Heart left ventricle (tissue), 16 donors: ENCODE measurements at places on chromosomes 2 and 18. TPM values are rescaled to one million over a fixed set of nuclear protein-coding genes. Genes with fewer than 3 reads are reported as not detected.

The SLC66A2 gene
- total RNA-seq = 30.6 TPM

- DNase-seq = no peak
These were observed 101.0 kb downstream of the GPD2 start for GRCh38 chr2:156537141-156537540.

- no peak for DNase-seq
These were observed 248.3 kb upstream of the KYNU start for GRCh38 chr2:142629193-142629592.

- peak; percentile 37 for DNase-seq
These were observed 26.1 kb downstream of the DGUOK start for GRCh38 chr2:73952499-73953446.

The ACYP2 gene
- 53.2 TPM for total RNA-seq

DNA sequence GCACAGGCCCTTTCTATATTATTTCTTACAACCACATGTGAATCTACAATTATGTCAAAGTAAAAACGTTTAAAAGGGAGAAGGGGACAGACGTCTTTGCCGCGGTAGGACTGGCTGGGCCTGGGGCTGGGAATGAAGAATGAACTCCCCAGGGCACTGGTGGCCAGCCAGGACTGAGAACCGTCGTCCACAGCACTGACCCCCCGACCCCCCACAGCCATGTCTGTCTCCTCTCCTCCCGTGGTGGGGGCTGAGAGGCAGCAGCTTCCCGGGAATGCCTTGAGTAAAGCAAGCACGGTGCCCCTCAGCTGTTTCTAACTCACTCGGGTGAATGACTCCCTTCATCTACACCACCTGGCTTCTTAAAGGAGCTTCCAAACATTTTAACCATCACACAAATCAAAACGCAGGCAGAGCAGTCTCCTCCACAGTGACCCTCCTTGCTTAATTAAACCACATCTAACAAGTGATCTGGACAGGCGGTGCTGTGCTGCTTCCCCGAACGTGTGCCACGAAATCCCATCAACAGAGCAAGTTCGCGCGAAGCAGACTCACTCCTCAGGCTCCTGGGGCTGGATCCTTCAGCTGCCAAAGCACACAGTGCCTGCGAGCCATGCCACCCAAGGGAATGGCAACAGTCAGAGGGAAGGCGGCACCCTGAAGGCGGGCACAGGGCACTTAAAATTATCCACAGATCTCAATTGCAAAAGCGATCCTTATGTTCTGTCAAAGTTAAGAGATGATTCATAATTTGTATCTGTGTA lies 217.7 kb downstream of the EIPR1 start:
- no peak for DNase-seq

GRCh38 chr2:2127467-2127866 lies 203.6 kb downstream of the MYT1L start:
- DNase-seq = no peak

DNA sequence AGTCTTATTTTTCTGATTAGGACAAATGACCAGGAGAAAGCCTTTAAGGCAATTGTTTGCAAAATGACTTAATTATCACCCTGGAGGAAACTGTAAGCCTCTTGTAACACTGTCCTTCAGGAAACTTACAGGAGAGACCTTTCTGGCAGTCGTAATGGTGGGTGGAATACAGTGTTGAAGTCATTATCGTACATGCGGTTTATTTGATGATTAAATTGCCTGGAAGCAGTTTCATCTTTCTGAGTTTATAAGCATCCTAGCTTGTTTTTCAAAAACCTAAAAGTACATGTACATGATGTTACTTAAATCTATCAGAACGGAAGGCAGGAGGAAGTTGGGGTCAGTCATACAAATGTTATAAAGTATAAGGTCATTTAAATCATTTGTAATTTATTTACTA lies 86.2 kb upstream of the RAB27B start:
- no peak for DNase-seq

DNA sequence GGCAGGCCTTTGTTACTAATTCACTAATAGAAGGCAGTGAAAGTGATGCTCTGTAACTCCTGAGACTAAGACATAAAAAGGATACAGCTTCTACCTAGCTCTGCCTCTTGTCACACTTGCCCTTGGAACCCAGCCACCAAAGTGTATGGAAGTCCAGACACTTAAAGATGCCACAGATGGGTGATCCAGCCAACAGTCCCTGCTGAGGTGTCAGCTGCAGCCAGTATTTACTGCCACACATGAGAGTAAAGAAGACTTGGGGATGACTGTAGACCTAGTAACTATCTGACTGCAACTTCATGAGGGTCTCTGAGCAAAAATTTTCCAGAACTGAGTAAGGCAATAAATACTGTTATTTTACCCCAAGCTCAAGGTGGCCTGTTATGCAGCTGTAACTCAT lies 8.8 kb downstream of the IMMT start:
- no peak for DNase-seq

The TEX44 gene
- not detected for total RNA-seq

DNA sequence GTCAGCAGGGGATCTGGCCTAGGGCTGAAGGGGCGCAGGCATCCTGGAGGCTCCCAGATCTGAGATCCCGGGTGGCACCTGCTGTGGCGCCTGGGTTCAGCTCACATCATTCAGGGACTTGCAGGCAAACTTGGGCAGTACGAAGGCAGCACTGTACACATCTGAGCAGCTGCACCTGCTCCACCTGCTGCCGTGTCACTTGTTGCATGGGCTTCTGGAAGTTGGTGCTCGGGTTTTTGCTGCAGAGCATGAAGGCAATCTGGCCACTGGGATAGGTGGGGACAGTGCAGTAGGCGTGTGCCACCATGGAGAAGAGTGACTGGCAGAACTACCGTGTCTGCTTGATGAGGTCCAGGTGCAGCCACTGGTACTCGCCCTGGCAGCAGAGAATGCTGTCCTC lies 48.6 kb downstream of the UGGT1 start:
- DNase-seq = no peak

DNA sequence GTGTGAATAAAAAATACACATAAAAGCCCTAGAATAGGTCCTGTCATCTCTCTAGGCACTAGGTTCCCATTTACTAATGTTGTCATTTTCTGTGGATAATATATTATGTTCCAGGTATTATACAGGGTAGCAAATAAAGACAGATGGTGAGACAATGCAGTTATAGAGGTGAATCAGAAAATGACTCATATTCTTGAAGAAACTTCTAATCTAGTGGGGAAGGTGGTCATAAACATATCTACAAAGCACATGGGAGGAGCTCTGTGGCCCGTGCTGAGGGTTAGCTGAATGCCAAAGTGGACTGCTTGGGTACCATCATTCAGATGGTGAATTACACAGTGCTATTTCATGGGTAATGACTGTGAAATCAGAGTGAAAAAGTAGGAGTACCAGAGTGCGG lies 700.9 kb downstream of the ERBB4 start:
- DNase-seq = no peak
